ENCODE measurements at places on chromosomes 11 and 22.

DNA sequence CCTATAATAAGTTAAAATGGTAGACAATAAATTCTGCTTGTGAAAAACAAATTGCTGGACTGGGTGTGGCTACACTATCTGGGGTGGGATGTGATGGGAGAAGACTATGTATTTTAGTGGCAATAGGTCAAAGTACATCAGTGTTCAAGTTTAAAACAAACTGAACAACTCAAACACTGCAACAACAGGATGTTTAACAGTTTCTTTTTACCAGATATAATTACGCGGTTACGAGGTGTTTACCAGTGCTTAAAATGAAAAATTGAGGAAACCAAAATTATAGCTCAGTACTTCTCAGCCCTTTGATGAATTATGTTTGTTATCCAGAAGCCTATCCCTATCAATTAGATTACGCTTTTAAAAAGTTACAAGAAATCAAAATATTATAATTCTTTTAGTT is 3.2 kb downstream of the PRDM10 start:
- DNase-seq, result no peak

DNA sequence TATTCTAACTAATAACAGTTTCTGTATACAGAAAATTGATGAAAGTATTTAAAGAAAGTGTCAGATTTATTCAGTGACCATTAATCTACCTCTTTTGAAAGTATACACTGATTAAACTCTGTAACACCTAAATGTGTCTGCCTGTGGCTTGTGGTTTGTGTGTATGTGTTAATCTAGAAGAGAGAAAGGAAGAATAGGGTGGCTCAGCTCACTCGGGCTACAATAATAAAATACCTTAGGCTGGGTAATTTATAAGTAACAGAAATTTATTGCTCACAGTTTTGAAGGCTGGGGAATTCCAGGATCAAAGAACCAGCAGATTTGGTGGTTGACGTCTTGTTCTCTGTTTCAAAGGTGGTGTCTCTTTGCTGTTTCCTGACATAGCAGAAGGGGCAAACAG is 13.6 kb upstream of the OR5AS1 start:
- DNase-seq, result no peak

- DNase-seq, result no peak
Measured at GRCh38 chr22:49400941-49401598, 426.6 kb downstream of the BRD1 start.

- no peak for DNase-seq
Measured at GRCh38 chr11:10592331-10592730, 23.9 kb upstream of the LYVE1 start.

DNA sequence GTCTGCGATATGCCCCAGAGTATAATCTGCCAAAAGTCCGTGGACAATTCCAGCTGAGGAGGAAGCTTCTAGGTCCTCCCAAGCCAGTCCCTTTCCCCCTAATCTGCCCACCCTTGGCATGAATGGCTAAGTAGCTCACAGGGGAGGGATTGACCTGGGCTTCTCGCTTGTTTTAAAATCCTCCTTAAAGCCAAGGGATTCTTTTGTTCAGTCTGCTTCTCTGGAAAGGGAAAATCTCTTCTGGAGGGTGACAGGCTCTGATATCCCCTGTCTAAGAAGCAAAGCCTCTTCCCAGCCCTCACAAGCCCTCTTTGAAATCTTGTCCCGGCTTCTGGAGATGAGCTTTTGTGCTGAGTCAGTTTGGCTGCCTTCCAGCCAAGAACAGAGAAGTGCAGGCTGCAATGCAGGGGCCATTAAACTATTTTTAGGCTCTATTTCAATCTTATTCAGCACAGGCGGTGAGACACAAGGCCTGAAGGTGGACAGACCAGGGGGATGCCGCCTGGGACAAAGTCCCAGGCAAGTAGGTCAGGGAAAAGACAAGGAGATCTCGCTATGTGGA is 23.9 kb downstream of the NEFH start:
- DNase-seq, result no peak

- DNase-seq, result no peak
Measured at GRCh38 chr11:44702889-44703288, 23.9 kb upstream of the TSPAN18 start.

GRCh38 chr22:35367331-35367886 is 13.5 kb upstream of the HMOX1 start:
- DNase-seq, result no peak

DNA sequence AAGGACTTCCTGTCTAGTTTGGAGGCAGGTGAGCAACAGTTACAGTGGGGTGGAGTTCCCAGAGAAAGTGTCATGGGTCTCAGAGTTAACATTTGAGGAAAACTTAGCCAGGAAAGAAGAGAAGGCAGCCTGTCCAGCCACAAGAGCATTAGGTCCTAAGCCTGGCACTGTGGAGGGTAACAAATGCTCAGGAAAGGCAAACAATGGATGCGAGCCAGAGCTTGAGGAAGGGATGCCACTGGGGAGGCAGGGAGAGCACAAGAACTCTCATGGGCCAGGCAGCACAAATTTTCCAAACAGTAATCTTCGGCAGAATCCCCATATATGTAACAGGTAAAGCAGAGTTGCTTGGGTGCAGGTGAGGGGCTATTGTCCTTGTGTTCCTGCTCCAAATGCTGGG is 8.0 kb upstream of the SERPIND1 start:
- no peak for DNase-seq

- no peak for DNase-seq
Measured at GRCh38 chr11:18748766-18749365, 22.9 kb upstream of the IGSF22 start.

GRCh38 chr22:43891360-43892182 is at the start of gene PNPLA5:
TSS of gene PNPLA5 (minus strand) at chr22:43892013. CDS start at chr22:43891880, 133 bp downstream.
- DNase-seq, result peak; percentile 20

- no peak for DNase-seq
Measured at GRCh38 chr22:33831207-33831606, 89.1 kb downstream of the LARGE1 start.

- DNase-seq, result no peak
Measured at GRCh38 chr11:9771071-9771511, 107.2 kb downstream of the SWAP70 start.
